ENCODE measurements at places on chromosomes 5 and 9.

DNA sequence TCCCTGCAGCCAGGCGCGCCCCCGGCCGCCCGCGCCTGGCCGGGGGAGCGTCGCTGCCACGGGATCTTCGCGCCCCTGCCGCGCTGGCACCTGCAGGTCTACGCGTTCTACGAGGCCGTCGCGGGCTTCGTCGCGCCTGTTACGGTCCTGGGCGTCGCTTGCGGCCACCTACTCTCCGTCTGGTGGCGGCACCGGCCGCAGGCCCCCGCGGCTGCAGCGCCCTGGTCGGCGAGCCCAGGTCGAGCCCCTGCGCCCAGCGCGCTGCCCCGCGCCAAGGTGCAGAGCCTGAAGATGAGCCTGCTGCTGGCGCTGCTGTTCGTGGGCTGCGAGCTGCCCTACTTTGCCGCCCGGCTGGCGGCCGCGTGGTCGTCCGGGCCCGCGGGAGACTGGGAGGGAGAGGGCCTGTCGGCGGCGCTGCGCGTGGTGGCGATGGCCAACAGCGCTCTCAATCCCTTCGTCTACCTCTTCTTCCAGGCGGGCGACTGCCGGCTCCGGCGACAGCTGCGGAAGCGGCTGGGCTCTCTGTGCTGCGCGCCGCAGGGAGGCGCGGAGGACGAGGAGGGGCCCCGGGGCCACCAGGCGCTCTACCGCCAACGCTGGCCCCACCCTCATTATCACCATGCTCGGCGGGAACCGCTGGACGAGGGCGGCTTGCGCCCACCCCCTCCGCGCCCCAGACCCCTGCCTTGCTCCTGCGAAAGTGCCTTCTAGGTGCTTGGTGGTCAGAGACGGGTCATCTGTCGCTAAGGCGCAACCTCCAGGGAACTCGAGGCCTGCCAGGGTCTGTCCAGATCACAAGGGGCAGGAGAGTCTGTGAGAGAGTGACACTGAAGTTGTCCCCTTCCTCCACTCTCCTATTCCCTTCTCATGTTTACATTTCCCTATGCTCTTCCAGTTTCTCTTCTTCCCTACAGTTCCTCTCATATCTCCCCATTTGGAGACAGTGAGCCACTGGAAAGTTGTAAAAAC lies 1.3 kb downstream of the GPR150 start:
- DNase-seq = no peak

DNA sequence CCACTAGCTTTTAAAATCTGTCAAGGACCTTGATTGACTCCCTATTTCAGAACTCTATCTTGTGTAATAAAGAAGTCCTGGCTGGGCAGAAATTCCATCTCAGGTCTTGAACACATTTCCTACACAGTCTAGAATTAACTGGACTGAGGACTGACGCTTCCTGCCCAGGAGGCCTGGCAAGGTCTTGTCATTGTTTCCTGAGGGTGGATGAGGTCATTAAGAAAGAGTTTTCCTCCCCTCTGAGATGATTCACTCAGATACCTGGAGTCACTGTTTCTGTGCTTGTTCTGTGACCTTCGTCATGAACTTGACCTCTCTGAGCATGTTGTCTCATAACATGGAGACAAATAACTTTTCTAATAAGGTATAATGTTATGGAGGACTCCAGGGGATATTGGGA lies 10.0 kb downstream of the MTAP start:
- DNase-seq = no peak

DNA sequence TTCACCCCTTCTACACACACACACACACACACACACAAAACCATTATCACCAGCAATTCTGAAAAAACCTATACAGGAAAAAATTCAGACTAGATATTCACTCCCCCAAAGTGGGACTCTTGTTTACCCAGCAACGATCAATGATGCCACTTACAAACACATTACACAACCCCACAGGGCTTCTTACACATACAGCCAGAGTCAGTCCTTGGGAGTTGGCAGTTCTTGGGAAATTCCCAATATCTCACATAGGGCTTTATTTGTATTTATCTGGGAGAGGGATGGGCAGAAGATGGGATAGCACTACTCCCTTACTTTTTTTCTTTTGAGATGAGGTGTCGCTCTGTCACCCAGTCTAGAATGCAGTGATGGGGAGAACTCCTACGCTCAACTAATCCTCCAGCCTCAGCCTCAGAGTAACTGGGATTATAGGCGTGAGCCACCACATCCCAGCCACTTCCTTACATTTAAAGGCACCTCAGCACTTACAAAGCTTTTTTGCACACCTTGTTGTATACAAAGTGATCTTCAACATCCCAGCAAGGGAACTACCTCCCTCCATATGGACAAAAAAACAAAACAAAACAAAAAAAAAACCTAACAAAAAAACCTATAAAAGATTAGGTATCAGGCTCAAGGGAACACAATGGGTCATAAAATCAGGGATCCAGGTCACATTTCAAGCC lies 168.4 kb downstream of the TSSK1B start:
- no peak for DNase-seq

DNA sequence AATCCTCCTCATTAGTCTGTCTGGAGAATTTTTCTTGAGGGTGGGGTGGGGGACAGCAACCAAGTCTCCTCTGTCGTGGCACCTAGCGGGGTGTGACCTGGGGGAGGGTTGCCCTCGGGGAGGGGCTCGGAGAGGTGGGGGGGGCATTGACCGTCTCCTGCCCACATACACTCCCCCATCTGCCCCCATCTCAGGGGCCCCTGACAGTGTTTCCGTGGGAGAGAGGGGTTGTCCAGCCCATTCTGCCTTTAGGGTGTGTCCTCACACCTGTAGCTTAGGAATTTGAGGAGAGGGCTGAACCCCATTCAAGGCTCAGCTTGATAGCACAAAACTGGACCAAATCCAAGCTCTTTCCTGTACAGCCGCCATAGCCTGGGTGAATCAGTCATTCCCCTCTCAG lies 5.9 kb upstream of the CXXC5 start:
- no peak for DNase-seq

- DNase-seq = no peak
These were observed 22.1 kb upstream of the RARS1 start for GRCh38 chr5:168464214-168464613.

- DNase-seq = no peak
These were observed 770.2 kb upstream of the FAM174A start for GRCh38 chr5:99765011-99765410.

DNA sequence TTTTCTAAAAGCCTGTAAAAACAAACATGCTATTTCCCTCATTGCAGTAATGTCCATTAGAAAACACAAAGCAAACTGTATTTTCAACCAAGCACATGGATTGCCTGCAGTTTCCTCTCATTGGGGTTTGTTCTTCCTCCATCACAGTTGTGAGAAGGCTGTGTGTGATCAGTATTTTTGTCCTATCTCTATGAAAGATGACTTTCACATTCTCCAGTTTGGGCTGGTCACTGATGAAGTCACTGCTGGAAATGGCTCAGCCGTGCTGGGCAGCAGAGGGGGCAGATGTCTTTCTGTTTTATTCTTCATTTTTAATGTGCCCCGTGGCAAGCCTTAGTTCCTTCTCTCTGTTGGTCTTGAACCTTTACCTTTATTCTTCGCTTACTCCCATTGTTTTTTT lies 288.9 kb upstream of the MPDZ start:
- DNase-seq = no peak

- no peak for DNase-seq
These were observed 113.0 kb upstream of the SELENOP start for GRCh38 chr5:42924686-42925085.

DNA sequence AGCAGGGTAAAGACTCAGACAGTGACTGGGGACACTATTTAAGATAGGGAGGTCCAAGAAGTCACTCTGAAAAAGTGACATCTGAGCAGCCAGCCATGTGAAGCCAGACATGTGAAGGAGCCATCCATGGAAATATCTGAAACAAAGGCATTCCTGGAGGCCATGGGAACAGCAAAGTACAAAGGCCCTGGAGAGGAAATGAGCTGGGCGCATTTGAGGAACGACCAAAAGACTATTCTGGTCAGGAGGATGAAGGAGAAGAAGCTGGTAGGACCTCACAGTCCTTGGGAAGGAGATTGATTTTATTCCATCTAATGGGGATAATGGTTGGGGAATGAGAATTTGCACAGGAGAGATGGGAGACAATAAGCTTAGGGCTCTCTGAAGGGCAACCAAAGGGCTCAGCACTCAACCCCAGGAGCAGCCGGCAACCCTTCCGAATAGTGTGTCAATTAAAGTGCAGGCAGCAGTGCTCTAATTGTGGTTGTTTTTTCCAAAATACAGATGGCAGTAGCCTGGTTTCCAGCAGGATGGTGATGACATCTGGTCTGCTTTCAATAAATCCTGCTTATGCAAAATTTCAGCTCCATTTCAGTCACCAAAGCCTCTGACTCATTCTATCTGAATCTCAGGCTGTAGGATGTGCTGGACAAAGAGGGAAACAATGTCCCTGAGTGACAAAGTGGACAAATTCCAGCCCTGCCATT lies 26.7 kb downstream of the FOXI1 start:
- peak; percentile 87 for DNase-seq

- no peak for DNase-seq
These were observed 20.8 kb upstream of the DTWD2 start for GRCh38 chr5:119009131-119009530.

GRCh38 chr5:103456476-103456875 lies 106.1 kb downstream of the NUDT12 start:
- DNase-seq = no peak

- no peak for DNase-seq
These were observed 51.7 kb downstream of the GPBP1 start for GRCh38 chr5:57225553-57225952.

GRCh38 chr5:43773478-43773844 lies 170.5 kb downstream of the NNT start:
- no peak for DNase-seq

DNA sequence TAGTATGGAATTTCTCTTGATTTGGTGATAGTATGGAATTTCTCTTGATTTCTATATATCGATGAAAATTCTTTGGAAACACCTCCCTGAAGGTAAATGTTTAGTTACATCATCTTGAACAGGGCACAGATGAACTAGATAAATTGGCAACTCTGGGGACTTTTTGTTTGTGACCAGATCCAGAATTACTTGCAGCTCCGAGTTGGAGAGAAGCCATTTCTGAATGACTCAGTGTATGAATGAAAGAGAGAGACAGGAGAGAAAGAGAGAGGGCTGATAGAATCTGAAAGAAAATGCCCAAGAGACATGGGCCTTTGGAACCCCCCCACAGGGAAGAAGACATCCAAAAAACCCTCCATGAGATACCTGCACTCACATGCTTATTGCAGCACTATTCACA lies 14.1 kb downstream of the TNFSF15 start:
- no peak for DNase-seq

GRCh38 chr9:127132375-127132774 lies 9.9 kb upstream of the ANGPTL2 start:
- no peak for DNase-seq

- no peak for DNase-seq
These were observed 24.4 kb upstream of the SH3RF2 start for GRCh38 chr5:145912019-145912418.

- DNase-seq = no peak
These were observed 5.5 kb downstream of the FOXI1 start for GRCh38 chr5:170111088-170111785.

DNA sequence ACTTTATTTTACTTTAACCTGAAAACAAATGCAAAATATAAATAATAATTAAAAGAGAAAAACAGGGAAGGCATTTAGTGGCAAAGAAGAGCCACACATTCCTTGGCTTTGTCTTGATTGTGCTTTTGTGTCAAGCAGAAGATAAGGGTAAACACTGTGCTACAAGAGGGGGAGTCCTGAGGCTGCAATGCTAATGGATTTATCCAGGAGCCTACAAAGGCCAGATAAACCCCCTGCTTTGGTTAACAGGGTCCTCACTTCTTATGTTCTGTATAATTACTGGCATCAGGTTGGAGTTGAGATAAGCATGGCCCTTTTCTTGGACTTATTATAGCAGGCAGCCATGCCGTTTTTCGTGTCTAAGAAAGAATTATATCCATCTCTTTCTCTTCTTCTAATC lies 302.8 kb downstream of the EFNA5 start:
- no peak for DNase-seq

DNA sequence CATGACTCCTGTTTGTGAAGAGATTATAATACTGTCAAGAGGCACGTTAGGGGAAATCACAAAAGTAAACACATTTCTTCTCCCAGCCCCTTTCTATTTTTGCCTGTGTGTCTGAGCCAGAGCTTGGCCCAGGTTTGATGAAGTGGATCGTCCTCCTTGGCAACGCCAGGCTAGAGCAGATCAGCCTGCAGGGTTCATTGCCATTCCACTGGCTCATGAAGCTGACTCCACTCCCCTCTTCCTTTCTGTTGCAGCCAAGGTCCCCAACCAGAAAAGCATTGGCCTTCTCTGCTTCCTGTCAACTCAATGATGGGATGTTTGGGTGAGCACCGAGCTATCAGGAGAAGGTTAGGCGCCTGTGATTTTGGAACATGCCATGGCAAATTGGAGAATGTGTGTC lies 3.3 kb downstream of the ADRB2 start:
- DNase-seq = no peak

DNA sequence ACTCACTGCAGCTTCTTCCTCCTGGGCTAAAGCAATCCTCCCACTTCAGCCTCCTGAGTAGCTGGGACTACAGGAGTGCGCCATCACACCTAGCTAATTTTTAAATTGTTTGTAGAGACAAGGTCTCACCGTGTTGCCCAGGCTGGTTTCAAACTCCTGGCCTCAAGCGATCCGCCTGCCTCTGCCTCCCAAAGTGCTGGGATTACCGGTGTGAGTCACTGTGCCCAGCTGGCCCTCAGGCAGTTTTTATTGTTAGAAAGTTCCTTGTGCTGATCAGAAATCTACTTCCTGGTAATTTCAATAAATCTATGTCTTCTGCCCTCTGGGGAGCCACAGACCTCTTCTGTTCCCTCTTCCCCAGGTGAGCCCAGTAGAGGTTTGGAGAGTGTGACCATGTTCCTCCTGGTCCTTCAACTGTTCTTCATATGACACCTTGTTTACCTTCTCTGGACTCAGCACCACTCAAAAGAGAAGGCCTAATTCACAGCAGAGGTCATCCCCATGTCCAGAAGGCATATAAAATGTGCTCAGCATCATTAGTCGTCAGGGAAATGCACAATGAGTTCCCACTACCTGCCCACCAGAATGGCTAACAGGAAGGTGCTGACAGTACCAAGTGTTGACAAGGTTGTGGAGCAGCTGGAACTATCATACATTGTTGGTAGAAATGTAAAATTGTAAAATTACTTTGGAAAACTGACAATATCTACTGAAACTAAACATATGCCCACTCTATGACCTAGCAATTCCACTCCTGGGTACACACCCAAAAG lies 10.4 kb downstream of the TMOD1 start:
- no peak for DNase-seq

DNA sequence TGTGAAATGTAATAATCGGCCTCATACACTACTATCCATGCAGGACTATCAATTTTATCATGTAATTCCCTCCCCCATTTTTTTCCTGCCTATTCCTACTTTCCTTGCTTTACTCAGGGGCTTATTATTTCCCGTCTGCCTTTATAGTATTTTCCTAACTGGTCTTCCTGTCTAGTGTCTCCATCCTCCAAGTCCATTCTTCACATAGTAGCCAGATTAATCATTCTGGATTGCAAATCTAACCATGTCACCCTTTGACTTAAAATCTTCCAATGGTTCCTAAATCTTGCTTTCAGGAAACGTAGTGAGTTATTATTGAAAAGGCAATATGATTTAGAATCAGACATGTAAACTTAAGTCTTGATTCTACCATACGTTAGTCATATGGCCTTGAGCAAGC lies 307.4 kb upstream of the HAPLN1 start:
- DNase-seq = no peak

All from NCI-H1694 (cell line).